ENCODE measurements at places on chromosomes 16 and 17.
A peak's percentile ranks its signal among the peaks of the same experiment; 100 is the strongest.

GRCh38 chr17:62975206-62975605, 9.2 kb downstream of the TANC2 start:
- DNase-seq = no peak

DNA sequence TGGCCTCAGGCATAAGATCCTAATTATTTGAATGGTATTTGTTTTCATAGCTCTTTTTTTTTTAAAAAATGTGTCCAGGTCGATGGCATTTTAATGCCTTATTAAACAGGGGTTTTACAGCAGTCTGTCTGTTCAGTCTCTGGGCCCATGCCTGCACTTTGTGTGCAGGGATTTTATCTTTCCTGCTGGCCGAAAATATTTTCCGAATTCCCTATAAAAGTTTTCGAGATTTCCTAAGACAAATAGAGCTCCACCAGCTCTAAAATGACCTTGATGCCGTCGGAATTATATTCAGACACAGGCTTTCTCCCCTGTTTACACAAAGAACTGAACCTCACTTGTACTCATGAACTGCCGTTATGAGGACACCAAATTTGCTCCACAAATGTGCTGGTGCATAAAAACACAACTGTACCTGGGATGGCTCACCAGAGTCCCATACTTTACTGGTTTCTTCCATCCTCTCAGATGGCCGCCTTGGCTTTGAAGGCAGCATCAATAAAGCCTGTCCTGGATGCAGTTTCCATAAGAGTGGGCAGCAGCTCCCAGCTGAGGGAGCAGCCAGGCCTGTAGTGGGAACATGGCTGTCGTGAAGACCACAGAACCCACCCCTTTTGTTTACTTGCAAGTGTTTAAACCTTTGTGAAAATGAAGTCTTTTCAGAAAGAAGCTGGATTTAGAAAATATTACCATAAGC, 44.9 kb downstream of the TBX4 start:
- DNase-seq = no peak

DNA sequence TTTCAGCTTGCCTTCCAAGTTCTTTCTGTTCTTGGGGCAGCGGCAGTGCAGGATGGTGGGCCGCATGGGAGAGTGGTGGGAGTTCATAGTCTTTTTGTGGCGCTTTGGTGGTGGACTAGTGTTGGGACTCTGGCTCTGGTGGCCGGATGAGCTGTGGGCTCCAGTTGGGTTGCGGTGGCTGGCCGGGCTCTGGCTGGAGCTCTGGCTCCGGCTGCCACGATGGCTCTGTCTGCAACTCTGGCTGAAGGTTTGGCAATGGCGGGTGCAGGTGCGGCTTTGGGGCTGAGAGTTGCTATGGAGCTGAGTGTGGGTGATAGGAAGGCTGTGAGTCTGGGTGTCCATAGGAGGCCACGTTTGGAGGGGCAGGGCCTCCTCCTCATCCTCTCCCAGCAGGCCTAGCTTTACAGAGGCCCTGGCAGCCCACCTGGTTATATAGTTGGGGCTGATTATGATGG, at the start of gene TNP2:
TSS of gene TNP2 (minus strand) at position 405 of the 455 bp plus-strand sequence. CDS start at position 342, 63 bp downstream.
- no peak for DNase-seq

DNA sequence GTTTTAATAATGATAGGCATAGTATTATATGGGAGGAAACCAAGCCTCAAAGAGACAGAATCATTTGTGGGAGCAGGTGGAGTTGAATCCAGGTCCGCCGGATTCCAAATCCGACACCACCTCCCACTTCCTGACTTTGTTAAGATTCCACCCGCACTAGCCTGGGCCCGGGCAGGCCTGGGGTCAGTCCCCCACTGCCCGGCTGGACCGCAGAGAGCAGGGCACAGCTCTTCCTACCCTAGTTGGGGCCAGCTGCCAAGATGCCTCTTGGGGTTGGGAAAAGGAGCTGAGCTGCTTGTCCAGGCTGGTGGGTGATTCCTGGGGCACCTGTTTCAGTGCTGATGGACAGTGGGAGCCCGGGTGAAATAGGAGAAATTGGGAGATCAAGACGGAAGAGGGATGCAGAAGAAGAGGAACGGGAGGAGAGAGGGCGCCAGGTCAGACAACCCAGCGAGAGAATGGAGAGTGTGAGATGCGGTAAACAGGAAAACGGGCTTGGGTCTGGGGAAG, 53.9 kb downstream of the OR1D5 start:
- DNase-seq = no peak

GRCh38 chr17:32192379-32192778, 50.1 kb downstream of the RHOT1 start:
- DNase-seq = peak; percentile 42

- DNase-seq = peak; percentile 37
These were observed 725 bp downstream of the NT5C3B start for GRCh38 chr17:41835214-41835799.

DNA sequence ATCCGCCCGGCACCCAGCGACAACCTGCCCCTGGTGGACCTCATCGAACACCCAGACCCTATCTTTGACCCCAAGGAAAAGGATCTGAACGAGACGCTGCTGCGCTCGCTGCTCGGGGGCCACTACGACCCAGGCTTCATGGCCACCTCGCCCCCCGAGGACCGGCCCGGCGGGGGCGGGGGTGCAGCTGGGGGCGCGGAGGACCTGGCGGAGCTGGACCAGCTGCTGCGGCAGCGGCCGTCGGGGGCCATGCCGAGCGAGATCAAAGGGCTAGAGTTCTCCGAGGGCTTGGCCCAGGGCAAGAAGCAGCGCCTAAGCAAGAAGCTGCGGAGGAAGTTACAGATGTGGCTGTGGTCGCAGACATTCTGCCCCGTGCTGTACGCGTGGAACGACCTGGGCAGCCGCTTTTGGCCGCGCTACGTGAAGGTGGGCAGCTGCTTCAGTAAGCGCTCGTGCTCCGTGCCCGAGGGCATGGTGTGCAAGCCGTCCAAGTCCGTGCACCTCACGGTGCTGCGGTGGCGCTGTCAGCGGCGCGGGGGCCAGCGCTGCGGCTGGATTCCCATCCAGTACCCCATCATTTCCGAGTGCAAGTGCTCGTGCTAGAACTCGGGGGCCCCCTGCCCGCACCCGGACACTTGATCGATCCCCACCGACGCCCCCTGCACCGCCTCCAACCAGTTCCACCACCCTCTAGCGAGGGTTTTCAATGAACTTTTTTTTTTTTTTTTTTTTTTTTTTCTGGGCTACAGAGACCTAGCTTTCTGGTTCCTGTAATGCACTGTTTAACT, 1.0 kb downstream of the NOG start:
- peak; percentile 54 for DNase-seq

DNA sequence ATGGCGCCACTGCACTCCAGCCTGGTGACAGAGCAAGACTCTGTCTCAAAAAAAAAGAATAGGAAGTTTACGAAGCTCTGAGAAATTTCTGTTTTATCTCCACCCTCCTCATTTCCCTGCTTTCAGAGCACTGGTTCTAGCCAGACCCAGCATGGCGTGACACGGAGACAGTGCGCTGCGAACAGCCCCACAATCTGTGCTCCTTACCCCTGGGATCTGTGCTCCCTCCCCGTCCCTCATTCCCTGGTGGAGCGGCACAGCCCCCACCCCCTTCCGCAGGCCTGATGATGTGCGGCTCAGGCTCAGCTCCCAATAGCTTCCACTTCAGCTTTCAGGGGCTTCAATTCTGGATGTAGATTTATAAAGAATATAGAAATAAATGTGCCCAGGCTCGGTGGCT, 56.1 kb upstream of the ENDOV start:
- DNase-seq = no peak

DNA sequence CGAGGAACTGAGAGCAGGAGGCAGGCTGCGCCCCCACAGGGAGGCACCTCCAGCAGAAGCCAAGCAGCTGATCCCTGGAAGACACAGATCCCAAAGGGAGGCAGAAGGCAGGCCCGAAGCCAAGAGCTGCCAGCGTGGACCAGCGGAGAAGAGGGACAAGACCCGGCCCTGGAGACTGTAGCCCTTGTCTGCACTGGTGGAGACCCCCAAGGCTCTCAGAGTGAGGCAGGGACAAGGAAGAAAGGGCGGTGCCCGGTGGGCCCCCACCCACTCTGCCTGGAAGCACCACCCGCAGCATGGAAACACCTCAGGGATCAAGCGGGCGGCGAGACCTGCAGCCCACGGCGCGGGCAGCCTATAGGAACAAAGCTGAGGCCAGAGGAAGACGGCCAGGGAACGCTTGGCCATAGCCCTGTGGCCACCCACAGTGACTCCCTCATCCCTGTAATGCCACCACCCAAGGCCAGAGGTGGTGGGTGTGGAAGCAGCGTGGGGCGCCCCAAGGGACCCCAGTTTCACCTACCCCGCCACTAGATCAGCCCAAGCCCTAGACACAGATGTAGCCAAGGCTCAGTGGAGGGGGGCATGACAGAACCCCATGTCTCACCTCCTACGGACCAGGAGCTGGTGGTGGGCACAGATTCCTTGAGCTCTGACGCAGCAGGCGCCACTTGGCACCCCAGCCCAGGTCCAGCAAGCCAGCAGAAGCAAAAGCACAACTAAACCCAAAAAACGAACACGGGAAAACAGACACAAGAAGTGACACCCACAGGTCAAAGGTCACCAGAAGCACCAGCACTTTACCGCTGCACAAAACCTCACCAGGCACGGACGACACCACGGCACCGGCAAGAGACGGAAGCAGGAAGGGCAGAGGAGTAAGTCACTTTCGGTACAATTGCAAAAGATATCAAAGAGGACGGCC, 2.9 kb upstream of the SIRT7 start:
- DNase-seq = no peak

DNA sequence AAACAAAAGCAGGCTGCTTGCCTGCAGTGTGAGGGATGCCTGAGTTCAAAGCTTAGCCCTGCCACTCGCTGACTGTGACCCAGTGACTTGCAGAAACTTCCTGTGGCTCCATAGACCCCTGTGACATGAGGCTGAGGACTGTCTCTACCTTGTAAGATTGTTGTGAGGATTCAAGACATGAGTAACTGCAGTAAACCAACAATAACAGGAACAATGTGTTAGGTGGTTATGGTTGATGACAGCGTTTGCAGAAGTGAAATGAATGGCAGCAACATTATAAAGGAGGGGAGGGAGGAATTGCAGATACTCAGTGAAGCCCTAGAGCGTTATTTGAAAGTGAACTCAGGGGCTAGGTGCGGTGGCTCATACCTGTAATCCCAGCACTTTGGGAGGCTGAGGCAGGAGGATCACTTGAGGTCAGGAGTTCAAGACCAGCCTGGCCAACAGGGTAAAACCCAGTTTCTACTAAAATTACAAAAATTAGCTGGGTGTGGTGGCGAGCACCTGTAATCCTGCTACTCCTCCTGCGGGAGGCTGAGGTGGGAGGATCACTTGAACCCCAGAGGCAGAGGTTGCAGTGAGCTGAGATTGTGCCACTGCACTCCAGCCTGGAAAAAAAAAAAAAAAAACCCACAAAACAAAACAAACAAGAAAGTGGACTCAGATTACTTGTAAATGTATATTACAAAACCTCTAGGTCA, 33.5 kb upstream of the EMP2 start:
- no peak for DNase-seq

- no peak for DNase-seq
These were observed 19.7 kb downstream of the LUC7L3 start for GRCh38 chr17:50739098-50739497.

DNA sequence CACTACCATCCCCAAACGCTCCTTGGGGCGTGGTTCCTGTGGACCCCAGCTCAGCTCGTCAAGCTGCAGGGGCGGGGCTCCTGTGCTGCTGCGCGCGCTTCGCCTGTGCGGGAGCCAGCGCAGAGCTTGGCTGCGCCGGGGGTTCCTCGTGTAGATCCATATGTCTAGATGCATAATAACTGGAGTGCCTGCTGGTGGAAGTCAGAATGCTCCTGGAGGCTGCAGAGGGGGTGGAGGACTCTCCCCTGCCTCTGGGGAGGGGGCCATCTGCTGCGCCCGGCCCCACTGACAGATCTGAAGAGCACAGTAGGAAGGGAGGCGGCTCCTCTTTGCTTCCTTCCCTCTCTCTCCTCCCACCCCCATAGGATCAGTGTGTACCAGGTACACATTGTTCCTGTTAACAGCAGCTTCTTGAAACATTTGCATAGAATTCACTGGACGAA, 4.6 kb downstream of the RASD1 start:
- DNase-seq = no peak

- DNase-seq = peak; percentile 39
These were observed 1.4 kb downstream of the FKBP10 start for GRCh38 chr17:41814195-41814594.

- no peak for DNase-seq
These were observed 260.8 kb downstream of the ZFHX3 start for GRCh38 chr16:72787130-72787513.

DNA sequence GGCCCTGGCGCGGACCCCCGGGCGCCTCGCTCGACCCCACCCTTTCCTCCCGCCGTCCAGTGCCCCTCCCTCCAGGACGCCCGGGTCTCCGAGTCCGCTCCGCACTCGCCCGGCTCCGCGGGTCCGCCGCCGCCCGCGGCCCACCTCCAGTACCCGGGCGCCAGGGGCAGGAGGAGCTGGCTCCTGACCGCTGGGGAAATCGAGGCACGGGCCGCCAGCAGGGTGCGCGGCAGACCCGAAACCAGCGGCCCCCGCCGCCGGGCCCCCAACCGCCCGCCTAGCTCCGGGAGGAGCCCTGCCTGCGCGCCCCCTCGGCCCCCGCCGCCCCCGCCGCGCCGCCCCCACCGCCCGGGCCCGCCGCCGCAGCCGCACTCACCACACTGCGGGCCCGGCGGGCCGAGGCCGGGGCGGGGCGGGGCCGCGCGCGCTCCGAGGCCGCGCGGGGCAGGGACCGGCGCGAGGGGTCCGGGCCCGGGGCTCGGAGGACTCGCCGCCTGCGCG, 333 bp downstream of the MAFG start:
- DNase-seq = no peak

DNA sequence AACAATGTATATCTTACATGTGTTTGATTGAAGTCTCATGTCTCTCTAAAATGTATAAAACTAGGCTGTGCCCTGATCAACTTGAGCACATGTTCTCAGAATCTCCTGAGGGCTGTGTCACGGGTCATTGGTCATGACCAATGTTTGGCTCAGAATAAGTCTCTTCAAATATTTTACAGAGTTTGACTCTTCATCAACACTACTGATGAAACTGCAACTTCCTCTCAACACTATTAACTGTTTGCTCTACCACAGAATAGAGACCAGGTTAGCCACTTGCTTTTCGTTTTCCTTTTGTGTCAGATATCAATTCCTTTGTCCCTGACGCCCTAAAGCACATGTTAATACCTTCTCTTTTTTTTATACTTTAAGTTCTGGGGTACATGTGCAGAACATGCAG, 358.1 kb downstream of the CDH8 start:
- DNase-seq = no peak
